ENCODE measurements at places on chromosomes 16 and 17.

DNA sequence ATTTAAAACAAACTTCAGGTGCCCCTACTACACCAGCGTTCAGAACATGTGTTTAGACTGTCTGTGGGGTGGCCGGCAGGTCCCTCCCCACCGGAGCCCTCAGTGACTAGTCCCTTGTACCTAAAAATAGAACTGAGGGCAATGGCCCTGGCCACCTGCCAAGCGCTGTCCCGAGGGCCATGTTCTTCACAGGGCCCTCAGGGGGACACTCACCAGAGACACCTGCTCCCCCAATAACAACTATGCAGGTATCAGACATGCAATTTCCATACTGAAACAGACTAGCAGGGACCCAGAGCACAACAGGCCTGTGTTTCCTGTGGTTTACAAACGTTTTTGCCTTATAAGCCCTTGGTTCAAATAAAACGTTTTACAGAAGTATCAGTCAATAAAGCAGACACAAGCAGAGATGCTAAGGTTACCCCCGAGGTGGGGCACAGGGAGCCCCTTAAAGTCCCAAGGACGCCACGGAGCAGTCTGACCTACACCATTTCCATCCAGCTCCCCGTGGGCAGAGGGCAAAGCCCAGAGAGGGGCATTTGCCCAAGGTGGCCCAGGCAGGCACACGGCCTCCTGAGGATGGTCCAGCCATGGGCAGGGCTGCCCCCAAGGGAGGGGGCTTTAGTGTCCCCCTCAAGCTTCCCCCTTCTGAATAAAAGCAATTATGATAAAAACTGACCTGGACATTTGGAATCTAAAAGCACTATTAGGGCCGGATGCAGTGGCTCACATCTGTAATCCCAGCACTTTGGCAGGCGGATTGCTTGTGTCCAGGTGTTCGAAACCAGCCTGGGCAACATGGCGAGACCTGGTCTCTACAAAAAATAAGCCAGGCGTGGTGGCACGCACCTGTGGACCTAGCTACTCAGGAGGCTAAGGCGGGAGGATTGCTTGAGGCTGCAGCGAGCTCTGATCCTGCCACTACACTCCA lies 896 bp upstream of the MYLK3 start:
- DNase-seq: no peak

DNA sequence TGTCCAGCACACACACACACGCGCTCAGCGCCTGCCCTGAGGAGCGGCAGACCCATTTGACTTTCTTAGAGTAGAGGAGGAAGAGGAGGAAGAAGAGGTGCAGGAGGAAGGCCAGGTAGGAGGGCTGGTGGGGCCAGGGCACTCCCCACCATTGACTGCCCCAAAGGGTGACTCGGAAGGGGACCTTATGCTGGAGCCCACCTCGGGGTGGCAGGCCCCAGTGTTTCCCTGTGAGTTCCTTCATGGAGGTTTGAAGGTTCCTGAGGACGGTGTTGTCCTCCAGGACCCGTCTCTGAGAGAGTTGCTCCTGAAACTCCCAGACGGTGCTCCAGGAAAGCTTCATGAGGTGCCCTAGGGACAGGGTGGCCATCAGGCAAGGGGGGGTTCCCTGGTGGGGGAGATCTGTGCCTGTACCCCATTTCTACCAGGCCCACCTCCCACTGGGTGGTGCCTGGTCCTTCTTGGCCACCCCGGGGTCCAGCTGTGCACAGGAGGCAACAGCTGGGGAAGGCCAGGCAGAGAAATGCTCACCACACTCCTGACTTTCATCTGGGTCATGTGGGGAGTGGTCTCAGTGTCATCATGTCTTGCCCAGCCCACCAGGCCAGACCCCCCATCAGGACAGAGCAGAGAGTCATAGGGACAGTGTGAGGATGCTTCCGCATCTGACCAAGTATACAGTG lies 89.5 kb downstream of the TNFRSF13B start:
- no peak for DNase-seq

- no peak for DNase-seq
Observed at GRCh38 chr16:65961476-65962143, 404.9 kb upstream of the CDH5 start.

DNA sequence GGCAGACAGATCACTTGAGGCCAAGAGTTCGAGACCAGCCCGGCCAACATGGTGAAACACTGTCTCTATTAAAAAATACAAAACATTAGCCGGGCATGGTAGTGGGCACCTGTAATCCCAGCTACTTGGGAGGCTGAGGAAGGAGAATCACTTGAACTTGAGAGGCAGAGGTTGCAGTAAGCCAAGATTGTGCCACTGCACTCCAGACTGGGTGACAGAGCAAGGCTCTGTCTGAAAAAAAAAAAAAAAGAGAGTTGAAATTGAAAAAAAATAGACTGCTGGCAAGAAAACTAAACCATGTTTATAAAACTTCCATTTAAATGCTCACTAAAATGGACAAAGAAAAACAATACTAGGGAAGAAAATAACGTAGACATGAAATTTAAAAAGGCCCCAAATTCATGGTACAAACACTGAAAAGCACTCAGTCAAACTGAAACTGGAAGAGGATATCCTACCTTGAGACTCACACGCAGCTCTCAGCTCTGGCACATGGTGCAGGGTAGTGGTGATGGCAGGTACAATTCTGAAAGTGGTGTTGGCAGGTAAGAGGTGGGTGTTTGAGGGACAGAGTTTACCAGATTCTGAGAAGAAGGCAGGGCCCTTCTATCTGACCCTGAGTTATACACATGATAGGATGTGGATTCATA lies 19.3 kb downstream of the CNTROB start:
- no peak for DNase-seq

DNA sequence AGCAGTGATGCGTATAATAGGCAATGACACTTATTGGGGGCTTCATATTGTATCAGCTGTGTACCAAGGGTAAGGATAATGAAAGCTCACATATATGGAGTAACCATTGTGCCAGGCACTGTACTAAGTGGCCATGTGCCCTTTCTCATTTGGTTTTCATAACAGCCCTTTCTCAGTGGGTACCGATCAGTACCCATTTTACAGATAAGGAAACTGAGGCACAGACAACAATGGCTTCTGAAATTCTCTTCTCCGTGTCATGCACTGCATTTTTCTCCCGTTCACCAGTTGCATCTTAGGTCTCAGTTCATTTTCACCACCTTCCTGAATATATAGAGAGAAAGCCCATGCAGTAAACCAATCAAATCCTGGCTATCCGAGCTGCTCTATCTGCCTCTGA lies 216.7 kb upstream of the RBFOX1 start:
- DNase-seq: no peak

DNA sequence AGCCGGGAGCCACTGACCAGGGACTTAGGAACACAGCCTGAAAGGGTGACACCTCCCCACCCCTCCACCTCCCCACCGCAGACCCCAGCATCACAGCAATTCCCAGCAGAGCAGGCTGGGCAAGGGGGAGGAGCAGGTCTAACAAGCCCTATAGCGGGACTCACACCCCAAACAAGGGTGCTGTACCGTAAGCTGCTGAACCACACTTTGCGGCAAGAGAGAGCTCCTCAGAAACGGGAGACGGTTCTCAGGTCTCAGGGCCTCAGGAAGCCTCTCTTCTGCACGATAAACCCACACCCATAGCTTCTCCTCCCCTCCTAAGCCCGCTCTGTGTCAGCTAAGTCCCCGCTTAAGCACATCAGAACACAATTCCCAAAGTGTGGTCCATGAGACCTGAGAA lies 11.7 kb upstream of the COTL1 start:
- DNase-seq: no peak

GRCh38 chr17:29686993-29687590 lies 64.4 kb upstream of the CORO6 start:
- DNase-seq: no peak

GRCh38 chr16:81612351-81613163 lies 166.5 kb upstream of the PLCG2 start:
- no peak for DNase-seq

DNA sequence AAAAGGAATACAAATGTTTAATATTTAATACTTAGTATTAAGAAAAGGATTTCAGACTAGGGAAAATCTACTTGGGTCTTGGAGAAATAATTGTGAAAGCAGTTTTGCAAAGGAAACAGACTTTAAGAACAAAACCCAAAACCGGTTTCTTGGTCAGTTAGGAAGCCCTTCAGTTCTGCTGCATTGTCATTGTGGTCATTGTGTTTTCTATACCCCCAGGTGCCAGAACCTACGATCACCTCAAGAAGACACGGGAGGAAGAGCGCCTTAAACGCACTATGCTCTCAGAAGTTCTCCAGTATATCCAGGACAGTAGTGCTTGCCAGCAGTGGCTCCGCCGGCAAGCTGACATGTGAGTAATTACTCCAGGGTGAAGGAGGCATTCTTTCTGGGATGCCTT lies 19.5 kb upstream of the DUSP14 start:
- DNase-seq: no peak
